ENCODE measurements at places on chromosomes 3 and 15.

DNA sequence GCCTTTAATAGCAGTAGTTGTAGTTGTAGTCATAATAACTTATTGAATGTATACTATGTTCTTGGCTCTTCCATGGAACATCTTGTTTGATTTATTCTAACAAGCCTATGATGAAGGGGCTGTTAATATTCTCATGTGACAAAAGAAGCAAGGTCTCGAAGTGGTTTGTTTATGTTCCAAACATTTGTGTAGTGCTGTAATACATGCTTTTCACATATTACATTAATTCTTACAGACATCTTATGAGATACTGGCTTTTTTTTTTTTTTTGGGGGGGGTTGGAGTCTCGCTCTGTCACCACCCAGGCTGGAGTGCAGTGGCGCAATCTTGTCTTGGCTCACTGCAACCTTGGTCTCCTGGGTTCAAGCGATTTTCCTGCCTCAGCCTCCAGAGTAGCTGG lies 252.3 kb downstream of the PTPRG start:
- DNase-seq, result no peak
- no peaks in the 10 kb centered on the region for H3K36me3 ChIP-seq
- H3K4me1 ChIP-seq, result no peaks in the 10 kb centered on the region
- H3K27me3 ChIP-seq, result no peaks in the 10 kb centered on the region

GRCh38 chr3:39350714-39351113 lies 21.2 kb downstream of the CCR8 start:
- H3K27me3 ChIP-seq, result no peaks in the 10 kb centered on the region
- H3K4me3 ChIP-seq, result no peak overlapping the region
- no peaks in the 10 kb centered on the region for H3K36me3 ChIP-seq
- DNase-seq, result no peak
- H3K27ac ChIP-seq, result no peak overlapping the region

GRCh38 chr3:133938770-133939462 lies 43.2 kb upstream of the RAB6B start:
- H3K4me1 ChIP-seq, result no peaks in the 10 kb centered on the region
- H3K27ac ChIP-seq, result no peak overlapping the region
- H3K4me3 ChIP-seq, result no peak overlapping the region
- no peaks in the 10 kb centered on the region for H3K36me3 ChIP-seq

DNA sequence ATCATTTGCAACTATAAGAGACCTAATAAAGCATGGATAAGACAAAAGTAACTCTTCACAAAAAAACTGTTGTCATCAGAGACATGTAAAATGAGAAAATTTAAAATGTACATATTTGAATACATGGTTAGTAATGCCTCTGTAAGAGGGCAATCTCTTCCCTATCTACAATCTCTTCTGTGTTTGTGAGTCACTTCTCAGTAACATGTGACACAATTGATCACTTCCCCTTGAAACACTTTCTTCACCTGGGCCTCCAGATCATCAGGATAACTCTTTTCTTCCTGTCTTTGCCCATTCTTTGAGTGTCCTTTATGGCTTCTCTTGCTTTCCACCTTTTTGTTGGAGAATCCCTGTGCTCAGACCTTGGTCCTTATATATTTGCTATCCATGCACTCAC lies 50.4 kb downstream of the TFDP2 start:
- no peaks in the 10 kb centered on the region for H3K27me3 ChIP-seq
- H3K36me3 ChIP-seq, result no peaks in the 10 kb centered on the region
- no peak for DNase-seq
- no peak overlapping the region for H3K27ac ChIP-seq

GRCh38 chr3:81585056-81585455 lies 176.4 kb downstream of the GBE1 start:
- H3K27me3 ChIP-seq, result no peaks in the 10 kb centered on the region
- no peak overlapping the region for H3K4me3 ChIP-seq
- H3K4me1 ChIP-seq, result no peaks in the 10 kb centered on the region
- DNase-seq, result no peak

- no peak overlapping the region for H3K27ac ChIP-seq
- no peak overlapping the region for H3K4me3 ChIP-seq
- no peaks in the 10 kb centered on the region for H3K36me3 ChIP-seq
- no peak for DNase-seq
- no peaks in the 10 kb centered on the region for H3K27me3 ChIP-seq
- no peaks in the 10 kb centered on the region for H3K4me1 ChIP-seq
These were observed 22.6 kb downstream of the CYP8B1 start for GRCh38 chr3:42853056-42853455.

DNA sequence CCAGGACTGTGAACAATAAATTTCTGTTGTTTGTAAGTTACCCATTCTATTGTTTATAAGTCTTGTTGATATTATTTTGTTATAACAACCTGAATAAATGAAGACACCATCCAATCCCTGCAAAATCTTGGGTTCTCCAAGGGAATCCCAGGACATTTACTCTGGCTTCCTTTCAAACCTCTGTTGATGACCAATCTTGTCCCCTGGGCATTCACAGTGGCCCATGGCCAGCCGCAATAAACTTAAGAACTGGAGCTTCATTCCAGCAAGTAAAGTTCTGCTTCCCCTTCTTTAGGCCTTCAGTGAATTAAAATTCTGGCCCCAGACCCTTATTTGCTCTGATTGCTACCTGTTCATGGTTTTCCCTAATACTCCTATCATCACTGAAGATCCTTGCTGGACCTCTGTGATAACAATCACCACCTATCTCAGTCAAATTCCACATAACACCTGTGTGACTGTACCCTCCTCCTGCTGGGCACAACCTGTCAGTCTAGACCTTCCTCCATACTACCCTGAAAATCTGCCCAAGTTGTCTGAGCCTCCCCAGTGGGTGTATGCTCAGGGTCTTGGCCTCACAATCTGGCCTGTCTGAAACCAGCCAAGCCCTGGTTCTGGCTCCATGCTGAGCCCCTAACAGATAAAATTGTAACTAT lies 153.1 kb downstream of the SEMA6D start:
- H3K4me3 ChIP-seq, result no peak overlapping the region
- H3K36me3 ChIP-seq, result no peaks in the 10 kb centered on the region
- H3K27me3 ChIP-seq, result no peaks in the 10 kb centered on the region
- no peaks in the 10 kb centered on the region for H3K4me1 ChIP-seq

- H3K4me1 ChIP-seq, result peaks cover 6% of the 10 kb centered on the region
- no peak overlapping the region for H3K4me3 ChIP-seq
- H3K27me3 ChIP-seq, result no peaks in the 10 kb centered on the region
- H3K27ac ChIP-seq, result no peak overlapping the region
These were observed 7.6 kb downstream of the HDC start for GRCh38 chr15:50257924-50258323.

DNA sequence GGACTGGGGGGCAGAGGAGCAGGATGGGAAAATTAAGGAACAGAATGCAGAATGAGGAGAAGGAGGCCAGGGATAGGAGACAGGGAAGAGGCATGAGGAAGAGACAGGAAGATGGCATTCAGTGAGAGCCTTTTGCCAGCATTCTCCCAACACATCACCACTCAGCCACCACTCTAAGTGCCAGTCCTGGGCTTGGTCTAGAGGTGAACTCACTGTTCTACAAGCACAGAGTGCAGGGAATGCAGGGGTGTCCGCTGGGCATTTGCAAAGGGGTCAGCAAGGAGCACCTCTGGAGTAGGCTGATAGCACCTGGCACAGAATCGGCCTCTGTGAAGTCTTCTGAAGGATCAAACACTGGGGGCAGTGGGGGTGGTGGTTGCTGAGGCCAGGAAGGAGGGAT lies 14.6 kb upstream of the IGDCC3 start:
- peaks cover 21% of the 10 kb centered on the region for H3K27me3 ChIP-seq
- no peaks in the 10 kb centered on the region for H3K36me3 ChIP-seq
- H3K4me1 ChIP-seq, result peaks cover 4% of the 10 kb centered on the region
- H3K4me3 ChIP-seq, result no peak overlapping the region
